Stimulated activated CD4-positive, alpha-beta T cell treated with anti-CD3 and anti-CD28 coated beads, Interleukin-1b, Interleukin-23, amount 100 ng/mL, for 48 hours (primary cell): ENCODE measurements at places on chromosomes 7 and 10.

- DNase-seq = peak; percentile 83
Measured at GRCh38 chr10:62610649-62611229, 193.8 kb upstream of the ADO start.

- DNase-seq = peak; percentile 37
Measured at GRCh38 chr10:63977329-63977923, 456.2 kb downstream of the REEP3 start.

GRCh38 chr10:85635650-85636049 lies 730.9 kb downstream of the GRID1 start:
- DNase-seq = no peak

GRCh38 chr10:17092216-17092944 lies 37.2 kb downstream of the CUBN start:
- DNase-seq = no peak

- no peak for DNase-seq
Measured at GRCh38 chr10:131832056-131832685, 68.6 kb upstream of the PPP2R2D start.

DNA sequence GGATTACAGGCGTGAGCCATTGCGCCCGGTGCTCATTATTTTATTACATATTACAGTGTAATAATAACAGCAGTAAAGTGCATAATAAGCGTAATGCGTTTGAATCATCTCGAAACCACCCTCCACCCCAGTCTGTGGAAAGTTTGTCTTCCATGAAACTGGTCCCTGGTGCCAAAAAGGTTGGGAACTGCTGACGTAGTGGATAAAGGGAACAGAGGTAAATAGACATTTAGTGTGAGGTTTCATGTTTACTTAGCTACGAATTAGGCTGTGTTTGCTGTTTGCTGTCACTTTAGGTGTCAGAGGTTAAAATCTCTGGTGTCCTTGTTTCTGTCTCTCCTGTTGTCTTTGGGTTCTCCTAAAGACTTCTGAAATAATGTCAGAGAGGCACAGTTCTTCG lies 60.3 kb upstream of the SLC39A12 start:
- no peak for DNase-seq

- no peak for DNase-seq
Measured at GRCh38 chr7:147332988-147333387, 1216.4 kb downstream of the CNTNAP2 start.

DNA sequence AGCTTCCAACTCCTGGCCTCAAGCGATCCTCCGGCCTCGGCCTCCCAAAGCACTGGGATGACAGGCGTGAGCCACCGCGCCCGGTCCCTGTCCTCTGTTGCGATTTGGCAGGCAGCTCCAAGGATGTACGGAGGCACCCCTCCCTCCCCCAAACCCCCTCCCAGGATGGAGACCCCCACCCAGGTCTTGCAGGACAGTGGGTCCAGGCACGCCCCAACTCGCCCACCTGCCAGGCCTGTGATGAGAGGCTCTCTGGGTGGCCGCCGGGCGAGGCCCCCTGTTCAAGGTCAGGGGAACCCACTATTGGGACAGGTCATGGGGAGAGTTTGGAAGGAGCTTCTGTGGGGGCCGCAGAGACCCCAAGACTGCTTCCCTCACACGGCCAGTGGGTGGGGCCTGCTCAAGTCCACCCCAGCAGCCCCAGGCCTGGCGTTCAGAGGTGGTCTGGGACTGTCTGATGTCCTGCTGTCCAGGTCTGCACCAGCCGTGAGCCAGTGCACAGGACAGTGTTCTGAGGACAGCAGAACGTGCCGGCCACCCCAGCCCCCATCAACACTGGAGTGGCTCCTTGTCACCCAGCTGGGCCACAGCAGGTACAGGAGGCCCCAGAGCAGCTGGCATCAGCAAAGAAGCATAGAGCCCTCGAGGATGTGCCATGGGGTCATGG lies 2.5 kb downstream of the ADAP1 start:
- DNase-seq = no peak

DNA sequence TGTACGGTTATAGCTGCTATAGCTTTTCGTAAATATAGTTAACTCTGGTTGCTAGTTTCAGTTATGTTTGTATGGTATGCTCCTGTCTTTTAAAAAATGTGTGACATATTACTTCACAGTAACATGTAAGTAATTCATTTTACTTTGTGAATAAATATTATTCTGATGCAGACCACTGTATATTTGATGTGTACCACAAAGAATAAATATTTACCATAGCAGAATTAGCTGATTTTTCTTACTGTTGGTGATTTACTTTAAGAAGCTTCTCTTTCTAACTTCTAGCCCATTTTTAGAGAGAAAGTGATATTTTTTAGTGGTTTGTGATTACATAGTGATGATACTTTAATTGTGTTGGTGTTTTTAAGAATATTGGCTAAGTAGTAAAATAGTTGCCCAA lies 292.8 kb downstream of the BBS9 start:
- no peak for DNase-seq

GRCh38 chr7:24788961-24789576 lies 31.8 kb upstream of the GSDME start:
- DNase-seq = no peak

DNA sequence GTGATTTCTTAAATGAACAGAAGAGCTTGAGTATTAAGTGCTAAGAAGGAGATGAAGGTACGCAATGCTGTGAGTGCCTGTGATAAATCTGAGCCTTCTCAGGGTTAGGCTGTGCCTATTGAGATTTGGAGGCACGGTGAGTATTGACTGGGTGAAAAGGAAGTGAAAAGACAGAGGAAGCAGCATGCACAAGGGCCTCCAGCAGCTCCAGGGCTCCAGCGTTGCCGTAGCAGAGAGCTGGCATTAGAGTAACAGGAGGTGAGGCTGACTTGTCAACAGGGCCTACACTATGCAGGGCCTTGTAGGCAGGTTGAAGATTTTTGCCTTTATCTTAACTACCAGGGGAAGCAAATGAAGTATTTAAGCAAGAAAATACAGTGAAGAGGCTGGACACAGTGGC lies 54.1 kb upstream of the PDCD4 start:
- DNase-seq = no peak

DNA sequence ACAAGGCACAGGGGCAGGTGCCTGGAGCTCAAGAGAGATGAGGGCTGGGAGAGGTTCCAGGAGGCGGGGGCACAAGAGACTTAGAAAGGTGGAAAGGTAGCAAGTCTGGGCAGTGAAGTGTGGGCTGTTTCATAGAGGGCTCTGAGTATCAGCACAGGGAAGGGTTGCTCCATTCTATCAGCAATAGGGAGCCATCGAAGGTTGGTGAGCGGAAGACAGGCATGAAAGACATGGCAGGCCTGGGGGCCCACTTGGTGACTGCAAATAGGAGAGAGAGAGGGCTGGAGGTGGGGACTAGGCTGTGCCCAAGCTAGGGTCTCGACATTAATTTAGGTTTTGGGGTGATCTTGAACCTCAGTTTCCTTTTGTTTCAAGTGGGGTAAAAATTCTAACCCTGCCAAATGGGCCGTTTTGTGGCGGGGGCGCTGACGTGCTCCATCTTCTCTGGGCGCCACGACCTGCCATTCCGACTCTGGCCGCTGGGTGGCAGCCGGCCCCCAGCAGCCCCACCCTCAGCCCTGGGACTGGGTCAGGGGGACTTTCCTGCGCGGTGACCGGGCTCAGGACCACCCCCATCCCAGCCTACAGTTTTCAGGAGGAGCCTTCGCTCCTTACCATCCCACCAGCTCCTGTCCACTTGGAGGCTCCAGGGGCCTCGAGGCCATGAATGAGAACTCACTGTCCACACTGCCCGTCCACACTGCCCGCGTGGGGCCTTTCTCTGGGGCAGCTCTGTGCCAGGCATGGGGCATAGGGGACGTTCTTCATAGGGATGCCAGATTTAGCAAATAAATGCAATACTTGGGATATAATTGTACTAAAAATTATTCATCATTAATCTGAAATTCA lies 37.2 kb upstream of the PCBD1 start:
- peak; percentile 40 for DNase-seq

DNA sequence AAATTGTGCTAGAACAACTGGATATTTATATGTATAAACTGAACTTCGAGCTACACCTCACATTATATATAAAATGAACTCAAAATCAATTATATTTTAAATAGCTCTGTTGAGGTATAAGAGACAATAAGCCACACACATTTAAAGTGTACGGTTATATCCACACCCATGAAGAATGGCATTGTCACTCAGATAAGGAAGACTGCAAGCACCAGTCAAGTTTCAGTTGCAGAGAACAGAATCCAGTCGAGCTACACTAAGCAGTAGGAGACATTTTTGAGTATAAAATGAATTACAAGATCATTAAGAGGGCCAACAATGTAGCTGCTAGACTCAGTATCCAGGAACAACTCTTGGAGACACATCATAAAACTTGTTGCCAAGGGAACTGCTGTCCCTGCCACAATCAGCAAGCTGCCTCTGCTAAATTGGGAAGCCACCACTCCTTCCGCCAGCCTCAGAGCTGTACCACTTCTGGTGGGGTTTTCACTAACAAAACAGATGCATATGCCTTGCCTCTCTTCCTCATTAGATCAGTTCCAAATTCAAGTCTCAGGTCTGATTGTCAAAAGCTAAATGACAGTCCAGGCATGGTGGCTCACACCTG lies 19.6 kb upstream of the GPNMB start:
- DNase-seq = no peak

- DNase-seq = no peak
Measured at GRCh38 chr10:116990276-116990800, 14.6 kb downstream of the SHTN1 start.

GRCh38 chr10:121796342-121796741 lies 131.5 kb downstream of the ATE1 start:
- no peak for DNase-seq

GRCh38 chr10:69866246-69866687 lies 64.6 kb downstream of the COL13A1 start:
- no peak for DNase-seq

- DNase-seq = no peak
Measured at GRCh38 chr7:115721293-115722217, 309.0 kb downstream of the TFEC start.

GRCh38 chr10:28105561-28105960 lies 106.7 kb upstream of the ODAD2 start:
- DNase-seq = no peak

DNA sequence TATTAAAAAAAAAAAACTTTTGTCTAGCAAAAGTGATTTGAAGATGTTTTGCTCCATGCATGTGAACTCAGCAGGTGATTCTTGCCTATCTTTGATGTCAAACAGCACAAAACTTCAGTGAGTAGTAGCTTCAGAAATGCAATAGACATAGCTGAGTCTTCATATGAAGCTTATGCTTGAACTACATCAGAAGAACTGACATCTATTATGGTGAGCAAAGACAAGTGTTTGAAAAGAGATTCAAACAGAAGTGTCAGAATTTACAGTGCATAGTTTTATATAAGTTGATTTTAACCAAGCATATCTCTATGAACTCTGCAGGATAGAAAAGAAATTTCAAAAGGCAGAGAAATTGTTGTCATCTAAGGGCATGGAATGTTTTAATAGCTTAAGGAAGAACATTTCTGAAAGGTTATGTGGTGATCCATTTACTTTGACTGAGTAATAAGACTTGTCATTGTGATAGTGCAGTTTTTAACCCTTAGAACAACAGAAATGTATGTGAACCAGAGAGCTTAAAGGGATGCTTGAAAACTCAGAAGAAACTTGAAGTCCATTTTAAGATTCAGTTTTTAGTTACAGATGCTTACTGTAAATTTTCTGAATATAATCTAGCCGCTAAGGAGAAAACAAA lies 351.4 kb downstream of the MDFIC start:
- no peak for DNase-seq

GRCh38 chr7:2151801-2152612 lies 80.7 kb downstream of the MAD1L1 start:
- no peak for DNase-seq

DNA sequence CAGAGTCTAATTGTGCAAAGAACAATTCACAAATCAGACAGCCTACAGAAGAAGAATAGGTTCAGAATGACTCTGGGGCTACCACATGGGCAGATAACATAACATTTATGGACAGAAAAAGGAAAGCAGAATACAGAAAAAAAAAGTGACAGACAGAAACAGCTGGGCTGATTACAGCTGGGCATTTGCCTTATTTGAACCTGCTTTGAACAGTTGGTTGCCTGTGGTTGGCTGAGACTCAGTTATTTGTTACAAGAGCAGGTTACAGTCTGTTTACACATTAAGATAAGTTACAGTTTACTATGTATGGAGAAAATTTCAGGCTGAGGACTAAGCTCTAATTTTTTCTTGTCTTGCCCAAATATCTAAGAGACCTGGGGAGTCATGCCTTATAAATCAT lies 327.2 kb downstream of the GALNT17 start:
- no peak for DNase-seq

GRCh38 chr10:34816501-34817002 lies 1.5 kb upstream of the PARD3 start:
- no peak for DNase-seq

GRCh38 chr7:29989257-29989995 lies at the start of gene SCRN1:
TSS of gene SCRN1 (minus strand) at chr7:29989801. CDS start at chr7:29969067, 20,734 bp downstream.
- DNase-seq = peak; percentile 4

GRCh38 chr7:42035210-42035609 lies 201.8 kb downstream of the GLI3 start:
- DNase-seq = no peak

DNA sequence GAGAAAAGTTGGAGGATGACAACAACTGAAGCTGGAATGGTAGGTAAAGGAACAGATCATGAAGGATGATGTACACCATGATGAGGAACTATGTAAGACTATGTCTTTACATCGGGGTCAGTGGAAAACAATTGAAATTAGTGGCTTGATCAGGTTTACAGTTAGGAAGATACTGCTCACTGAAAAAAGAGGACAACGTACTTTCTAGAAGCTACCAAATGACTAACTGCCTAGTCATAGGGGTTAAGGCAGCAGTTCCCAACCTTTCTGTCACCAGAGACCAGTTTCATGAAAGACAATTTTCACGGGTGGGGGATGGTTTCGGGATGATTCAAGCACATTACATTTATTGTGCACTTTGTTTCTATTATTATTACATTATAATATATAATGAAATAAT lies 91.6 kb upstream of the ANKRD1 start:
- DNase-seq = no peak

DNA sequence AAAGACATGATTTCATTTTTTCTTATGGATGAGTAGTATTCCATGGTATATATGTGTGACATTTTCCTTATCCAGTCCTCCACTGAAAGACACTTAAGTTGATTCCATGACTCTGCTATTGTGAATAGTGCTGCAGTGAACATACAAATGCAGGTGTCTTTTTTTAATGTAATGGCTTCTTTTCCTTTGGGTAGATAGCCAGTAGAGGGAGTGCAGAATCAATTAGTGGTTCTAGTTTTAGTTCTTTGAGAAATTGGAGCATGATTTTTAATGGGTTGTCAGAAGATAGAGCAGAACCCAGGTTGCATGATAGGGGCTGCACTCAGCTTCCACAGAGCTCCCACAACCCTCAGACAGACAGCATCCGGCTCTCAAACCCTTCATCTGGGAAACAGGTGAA lies 152.9 kb upstream of the PLXDC2 start:
- no peak for DNase-seq
